ENCODE measurements at places on chromosomes 3 and 15.

- DNase-seq, result no peak
Observed at GRCh38 chr3:190519886-190520285, 6.0 kb downstream of the IL1RAP start.

DNA sequence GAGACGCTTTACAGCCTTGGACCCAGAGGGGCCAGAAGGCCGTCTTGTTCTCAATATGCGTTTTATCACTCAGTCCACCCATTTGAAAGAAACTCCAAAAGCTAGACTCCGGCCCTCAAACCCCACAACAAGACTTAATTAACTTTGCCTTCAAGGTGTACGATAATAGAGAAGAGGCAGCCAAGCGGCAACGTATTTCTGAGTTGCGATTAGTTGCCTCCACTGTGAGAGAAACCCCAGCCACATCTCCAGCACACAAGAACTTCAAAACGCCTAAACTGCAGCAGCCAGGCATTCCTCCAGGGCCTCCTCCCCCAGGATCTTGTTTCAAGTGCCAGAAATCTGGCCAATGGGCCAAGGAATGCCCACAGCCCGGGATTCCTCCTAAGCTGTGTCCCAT lies 17.4 kb upstream of the INO80 start:
- no peak for DNase-seq

GRCh38 chr15:71060983-71061382 lies 54.3 kb upstream of the THSD4 start:
- DNase-seq, result peak; percentile 54

- no peak for DNase-seq
Observed at GRCh38 chr3:70980646-70981170, 602.8 kb downstream of the FOXP1 start.

DNA sequence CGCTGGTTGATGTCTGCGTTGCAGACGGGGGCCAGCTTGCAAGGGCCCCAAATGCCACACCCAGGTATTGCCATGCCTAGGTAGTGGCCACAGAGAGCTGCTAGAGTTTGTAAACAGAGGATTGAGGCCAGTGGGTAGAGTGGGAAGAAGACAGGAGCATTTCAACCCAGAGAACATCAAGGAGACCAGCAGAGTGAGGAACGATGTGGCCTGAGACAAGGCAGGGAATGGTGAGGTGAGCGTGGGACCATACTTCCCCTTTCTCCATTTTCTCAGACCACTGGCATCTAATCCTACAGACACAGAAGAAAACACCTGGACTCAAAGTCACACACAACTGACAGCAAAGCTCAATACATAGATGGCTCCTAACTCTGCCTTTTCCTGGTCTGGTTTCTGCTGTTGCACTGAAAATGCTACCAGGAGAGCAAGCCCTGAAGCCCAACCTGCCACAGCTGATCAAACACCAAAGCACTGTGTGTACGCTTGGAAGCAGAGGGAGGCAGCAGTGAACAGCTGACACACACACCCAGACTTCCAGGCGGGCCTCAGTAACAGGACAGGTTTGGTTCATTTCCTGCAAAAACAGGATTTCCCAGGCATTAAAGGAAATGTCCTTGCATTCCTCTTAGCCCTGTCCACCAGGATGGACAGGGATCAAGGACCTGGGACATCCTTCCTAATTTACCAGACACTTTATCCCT lies 1.6 kb downstream of the FAM174B start:
- DNase-seq, result peak; percentile 27

- DNase-seq, result no peak
Observed at GRCh38 chr3:123351501-123351900, 97.4 kb downstream of the ADCY5 start.

All from fibroblast of skin of abdomen (primary cell).